ENCODE measurements at places on chromosomes 4 and X. TPM values are rescaled to one million over a fixed set of nuclear protein-coding genes. Genes with fewer than 3 reads are reported as not detected.

The CXorf66 gene
- total RNA-seq, result not detected

The PROM1 gene
- total RNA-seq, result 1.5 TPM

The SUPT20HL2 gene
- total RNA-seq, result not detected

The SAGE1 gene
- not detected for total RNA-seq

The ZNF518B gene
- total RNA-seq, result 17.1 TPM

The PDS5A gene
- total RNA-seq, result 34.0 TPM

The CCSER1 gene
- 0.60 TPM for total RNA-seq

The DOCK11 gene
- total RNA-seq, result 4.4 TPM

The SRD5A3 gene
- 7.8 TPM for total RNA-seq

The RNF212 gene
- 0.42 TPM for total RNA-seq

The LNX1 gene
- 4.8 TPM for total RNA-seq

DNA sequence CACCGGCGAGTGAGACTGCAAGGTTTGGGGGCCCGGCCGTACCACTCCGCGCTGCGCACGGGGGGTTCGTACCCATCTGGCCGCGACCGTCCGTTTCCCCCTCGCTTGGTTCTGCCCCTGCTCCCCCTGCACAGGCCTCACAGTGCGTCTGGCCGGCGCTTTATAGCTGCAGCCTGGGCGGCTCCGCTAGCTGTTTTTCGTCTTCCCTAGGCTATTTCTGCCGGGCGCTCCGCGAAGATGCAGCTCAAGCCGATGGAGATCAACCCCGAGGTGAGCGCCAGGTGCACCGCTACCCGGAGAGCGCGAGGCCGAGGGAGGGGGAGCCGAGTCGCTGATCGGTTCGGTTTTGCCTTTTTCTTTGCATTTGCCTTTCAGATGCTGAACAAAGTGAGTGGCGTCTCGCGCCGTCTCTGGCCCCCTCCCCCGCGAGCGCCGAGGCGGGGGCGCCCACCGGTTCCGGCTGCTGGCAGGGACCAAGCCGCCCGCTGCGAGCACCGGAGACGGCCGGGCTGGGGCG, at the start of gene UCHL1:
Gene UCHL1, plus strand, starts transcription at position 189 of the 517 bp plus-strand sequence. Its CDS starts 49 bp downstream, at position 238.
- peak; percentile 35 for DNase-seq

GRCh38 chr4:53480909-53481308, 103.5 kb downstream of the FIP1L1 start:
- no peak for DNase-seq

DNA sequence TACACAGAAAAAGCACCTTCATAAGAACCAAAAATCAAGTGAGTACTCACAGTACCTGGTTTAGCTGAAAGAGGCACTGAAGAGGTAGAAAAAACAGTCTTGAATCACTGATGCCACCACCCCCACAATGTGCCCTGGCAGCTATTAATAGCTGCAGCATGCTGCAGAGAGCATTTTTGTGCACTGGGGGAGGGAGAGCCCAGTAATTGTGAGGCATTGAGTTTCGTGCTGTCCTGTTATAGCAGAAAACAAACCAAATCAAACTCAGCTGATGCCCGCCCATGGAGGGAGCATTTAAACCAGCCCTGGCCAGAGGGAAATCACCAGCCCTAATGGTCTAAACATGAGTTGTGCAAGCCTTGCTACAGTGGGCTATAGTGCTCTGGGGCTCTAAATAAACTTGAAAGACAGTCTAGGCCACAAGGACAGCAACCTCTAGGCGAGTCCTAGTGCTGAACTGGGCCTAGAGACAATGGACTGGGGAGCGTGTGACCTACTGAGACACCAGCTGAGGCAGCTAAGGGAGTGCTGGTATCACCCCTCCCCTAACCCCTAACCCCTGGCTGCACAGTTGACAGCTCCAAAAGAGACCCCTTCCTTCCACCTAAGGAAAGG, 106.3 kb upstream of the TMLHE start:
- no peak for DNase-seq

- no peak for DNase-seq
These were observed 352.3 kb downstream of the PDGFC start for GRCh38 chr4:156619154-156619934.

DNA sequence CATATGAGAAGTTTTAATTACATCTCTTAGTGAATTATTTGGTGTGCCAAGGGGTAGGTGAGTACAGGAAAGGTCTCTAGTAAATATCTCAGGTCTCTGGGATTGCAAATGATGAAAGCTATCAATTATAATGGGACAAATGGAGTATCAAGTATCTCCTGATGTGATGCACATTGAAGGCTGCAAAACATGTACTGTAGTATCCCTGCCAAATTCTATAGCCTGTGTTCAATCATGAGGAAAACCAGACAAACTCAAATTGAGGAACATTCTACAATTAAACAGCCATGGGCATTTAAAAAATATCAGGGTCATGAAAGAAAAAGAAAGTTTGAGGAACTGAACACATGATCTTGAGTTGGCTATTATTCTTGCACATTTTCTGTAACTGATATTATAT, 665.4 kb upstream of the PABPC4L start:
- no peak for DNase-seq

DNA sequence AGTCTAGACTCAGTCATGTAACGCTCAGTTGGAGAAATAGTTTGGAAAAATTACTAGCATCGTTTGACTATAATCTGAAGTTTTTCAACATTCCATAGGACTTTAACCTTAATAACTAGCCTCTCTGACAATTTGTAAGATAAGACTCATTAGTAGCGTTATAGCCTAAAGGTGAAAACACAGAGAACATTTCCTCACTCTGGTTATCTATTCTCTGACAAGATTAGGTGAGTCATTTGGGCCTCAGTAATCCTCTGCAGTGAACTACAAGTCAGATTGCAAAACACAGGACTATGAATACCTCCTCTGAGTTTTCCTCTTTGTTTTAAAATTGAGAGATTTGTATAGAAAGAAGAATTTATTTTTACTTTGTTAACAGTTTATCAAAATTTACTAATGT, 31.8 kb upstream of the PDLIM5 start:
- no peak for DNase-seq

GRCh38 chr4:3362431-3363287, 69.8 kb downstream of the RGS12 start:
- DNase-seq, result no peak

DNA sequence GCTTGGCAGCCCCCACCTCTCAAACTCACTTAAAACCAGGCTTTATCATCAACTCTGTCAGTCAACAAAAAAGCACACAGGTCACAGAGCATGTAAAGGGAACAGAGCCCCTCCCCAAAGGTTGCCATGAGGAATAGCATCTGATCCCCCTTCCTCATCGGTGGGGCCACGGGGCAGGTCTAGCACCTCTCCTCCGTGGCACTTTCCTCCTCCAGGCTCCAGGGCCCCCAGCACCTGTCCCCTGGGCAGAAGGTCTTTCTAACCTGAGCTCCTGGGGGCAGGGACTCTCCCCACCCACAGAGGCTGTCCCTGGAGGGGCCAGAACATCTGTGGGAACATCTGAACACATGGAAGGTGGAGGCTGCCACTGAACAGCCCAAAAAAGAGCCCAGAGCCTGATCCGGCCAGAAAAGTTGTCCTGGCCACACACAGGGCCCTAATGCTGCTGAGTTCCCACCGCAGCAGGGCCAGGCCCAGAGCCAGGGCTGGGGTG, 65.7 kb downstream of the ZFYVE28 start:
- DNase-seq, result no peak

- no peak for DNase-seq
These were observed 7.6 kb downstream of the ARSJ start for GRCh38 chr4:113971706-113972360.

DNA sequence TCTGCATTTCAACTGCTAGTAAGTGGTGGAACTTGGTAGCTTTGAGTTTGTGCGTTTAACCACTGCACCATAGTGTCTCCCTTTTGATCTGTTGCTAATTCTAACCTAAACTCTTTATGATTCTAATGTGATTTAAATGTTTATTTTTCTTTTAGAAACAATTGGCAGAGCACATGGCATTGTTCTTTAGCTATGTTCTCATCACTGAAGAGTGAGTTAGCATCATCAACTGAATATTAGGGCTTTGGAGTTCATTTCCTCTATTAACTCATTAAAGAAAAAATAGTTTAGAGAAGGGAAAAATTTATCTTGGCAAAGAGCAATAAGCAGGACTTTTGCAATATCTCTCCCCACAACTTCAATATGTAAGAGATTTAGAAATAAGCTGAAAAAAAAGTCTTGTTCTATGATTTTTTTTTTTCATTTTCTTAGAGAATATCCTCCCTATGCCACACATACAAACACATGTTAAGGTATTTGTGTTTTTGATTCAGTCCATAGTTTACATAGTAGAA, 25.7 kb downstream of the CPEB2 start:
- DNase-seq, result no peak

- DNase-seq, result no peak
These were observed 7.1 kb downstream of the CTPS2 start for GRCh38 chrX:16705370-16705769.

GRCh38 chr4:140056015-140056414, 98.0 kb downstream of the MAML3 start:
- DNase-seq, result no peak

GRCh38 chr4:172819353-172819752, 349.3 kb upstream of the GALNT7 start:
- DNase-seq, result no peak

DNA sequence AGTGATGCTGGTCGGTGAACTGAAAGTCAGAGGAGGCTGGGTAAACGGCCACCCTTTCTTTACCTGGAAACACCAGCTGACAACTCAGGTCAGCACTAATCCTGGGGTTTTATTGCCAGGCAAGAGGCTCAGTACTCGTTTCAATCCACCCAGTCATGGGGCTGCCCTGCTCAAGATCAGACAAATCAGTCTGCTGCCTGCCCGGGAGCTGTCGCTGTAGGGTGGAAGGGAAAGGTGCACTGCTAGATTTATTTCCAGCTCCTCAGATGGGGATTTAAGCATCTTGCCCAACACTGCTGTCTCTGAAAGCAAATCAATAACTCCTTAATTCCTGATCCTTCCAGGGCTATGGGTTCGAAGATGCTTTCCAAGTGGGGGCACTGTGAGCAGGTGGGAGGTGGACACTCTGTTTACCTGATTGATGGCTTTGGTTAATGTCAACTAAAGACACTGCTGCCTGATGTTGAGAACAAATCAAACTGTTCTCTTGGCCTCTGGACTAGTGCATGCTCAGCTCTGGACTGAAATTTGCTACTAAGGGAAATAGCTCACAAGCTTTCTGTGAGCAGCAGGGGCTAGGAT, 59.3 kb downstream of the PHKA2 start:
- DNase-seq, result no peak

- no peak for DNase-seq
These were observed 16.1 kb downstream of the CBR4 start for GRCh38 chr4:168993714-168994510.

DNA sequence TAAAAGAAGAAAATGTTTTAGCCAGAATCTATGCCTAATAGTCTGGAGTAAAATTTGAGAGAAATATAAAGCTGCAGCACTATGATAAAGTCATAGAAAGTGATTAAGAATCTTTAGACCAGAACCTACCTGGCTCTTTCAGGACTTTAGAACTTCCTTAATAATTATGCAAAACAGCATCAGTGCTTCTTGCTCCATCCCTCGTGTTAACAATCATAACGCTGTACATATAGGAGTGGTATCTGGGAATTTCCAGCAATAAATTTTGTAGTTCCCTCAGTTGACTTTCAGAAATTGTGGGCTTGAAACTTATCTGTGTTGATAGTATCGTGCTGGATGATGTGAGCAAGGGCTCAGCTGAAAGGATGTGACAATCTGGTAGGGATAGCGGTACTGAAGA, 102.1 kb upstream of the RASGEF1B start:
- DNase-seq, result no peak

GRCh38 chrX:110962451-110962850, 133.5 kb upstream of the PAK3 start:
- DNase-seq, result no peak

DNA sequence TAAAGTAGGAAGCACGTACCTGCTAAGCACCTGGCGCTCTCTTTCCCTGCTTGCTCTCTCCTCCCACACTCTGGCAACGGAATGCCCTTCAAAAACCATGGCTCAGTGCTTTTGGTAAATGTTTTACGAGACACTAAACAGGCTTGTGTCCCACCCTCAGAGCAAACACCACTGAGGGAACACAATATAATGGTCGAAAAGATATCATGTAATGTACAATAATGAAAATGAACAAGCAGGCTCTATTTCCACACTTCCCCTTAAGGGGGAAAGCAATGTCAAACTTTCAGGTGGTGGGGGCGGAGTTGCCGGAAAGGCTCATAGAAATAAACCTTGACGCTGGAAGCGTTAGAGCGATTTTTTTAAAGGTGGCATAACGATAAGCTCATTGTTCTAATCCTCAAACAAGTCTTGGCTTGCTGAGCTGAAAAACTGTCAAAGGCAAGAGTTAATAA, 115.1 kb downstream of the RBM47 start:
- DNase-seq, result no peak

DNA sequence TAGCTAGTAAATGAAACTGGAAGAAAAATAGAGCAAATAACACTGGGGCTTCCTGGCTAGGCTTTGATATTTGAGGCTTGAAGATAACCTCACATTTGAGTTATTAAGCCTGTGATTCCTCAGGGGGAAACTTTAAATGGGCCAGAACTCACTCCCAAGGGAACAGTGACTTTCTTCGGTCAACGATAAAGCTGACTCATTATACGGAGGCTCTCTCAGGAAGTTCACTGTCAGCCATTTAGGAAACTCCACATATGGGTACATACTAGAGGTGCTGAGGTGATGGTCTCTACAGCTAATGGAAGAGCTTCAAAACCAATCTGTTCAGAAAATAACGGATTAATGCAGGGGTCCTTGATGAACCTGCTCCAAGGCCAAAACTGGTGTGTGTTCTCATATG, 120.8 kb downstream of the SH2D1A start:
- no peak for DNase-seq

GRCh38 chrX:56563231-56564161, at the start of gene UBQLN2:
TSS of gene UBQLN2 (plus strand) at chrX:56563627. CDS start at chrX:56563874, 247 bp downstream.
- peak; percentile 90 for DNase-seq

DNA sequence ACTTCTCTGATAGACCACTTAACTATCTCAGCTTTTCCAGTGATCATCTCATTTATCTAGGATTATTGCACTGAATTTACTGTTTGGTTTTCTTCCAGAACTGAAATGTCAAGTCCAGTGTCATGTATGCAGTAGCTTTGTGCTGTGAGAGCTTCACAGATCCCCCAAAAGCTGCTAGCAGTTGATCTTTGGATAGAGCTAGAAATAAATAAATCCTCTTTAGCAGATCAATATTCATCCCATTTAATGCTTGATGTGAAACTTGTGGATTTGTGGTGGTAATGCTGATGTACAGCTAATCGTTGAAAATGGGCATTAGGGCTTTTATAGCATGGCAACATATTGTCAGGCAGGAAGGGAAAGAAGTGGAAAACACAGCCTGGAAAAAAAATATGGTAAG, 509.6 kb upstream of the FAM241A start:
- no peak for DNase-seq

DNA sequence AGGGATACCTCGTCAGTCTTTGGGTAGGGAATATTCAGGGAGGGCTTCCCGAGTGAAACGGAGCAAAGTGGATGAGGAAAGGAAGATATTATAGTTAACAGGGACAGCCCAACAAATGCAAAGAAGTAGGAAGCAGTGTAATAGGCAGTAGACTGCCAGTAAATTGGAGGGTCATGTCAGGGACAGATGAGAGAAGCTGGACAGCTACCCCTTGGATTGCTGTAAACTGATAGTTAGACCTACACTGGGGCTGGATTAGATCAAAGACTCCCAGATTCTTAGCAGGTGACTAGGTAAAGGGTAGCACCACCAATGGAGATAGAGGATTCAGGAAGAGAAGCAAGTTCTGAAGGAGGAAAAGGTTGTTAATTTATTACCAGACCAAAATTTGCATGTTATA, 48.0 kb downstream of the NPNT start:
- no peak for DNase-seq

- no peak for DNase-seq
These were observed 67.2 kb upstream of the IL15 start for GRCh38 chr4:141569141-141569540.

GRCh38 chrX:39814391-39814790, 283.4 kb downstream of the BCOR start:
- peak; percentile 44 for DNase-seq
